ENCODE measurements at places on chromosomes 3 and 15.

DNA sequence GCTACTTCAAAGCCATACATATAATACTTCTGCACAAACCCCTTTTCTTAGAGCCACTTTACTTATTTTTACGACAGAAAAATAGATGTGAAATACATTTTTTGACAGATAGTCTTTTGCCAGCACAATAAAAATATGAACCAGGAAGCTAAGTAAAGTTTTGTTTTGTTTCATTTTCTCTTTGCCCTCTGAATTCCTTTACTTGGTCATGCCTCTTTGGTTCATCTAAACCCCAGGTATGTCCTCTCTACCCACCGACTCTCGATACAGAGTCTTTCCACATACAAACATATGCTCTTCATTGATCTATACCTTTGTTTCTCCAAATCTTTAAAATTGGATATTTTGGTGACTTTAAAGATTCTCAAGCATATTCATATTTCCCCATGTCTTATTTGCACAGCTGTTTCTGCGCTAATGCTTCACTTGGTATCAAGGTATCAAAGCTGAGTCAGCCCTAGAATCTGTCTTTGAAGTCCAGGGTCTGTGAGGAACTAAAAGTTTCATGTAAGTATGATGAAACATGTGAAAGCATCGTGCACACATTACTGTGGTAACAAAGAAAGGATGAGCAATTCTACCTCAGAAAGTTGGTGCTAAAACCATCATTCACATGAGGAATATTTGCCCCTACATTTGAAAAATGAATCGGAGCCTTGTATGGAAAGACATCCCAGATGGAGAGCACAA is 845.4 kb downstream of the NAALADL2 start:
- DNase-seq, result no peak

DNA sequence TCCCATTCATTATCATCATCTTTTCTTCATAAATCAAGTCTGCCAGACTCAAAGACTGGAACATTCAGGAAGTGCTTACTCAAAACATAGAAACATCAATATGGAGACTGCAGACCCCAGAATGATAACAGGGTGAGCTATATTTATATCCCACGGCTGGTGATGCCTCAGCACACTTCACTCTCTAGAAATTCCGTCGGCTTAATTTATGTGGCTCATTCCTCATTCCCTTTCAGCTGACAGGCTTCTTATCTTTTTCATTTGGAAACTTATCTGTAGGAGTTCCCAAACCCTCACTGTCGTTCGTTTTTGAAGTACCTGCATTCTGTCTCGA is 45.5 kb downstream of the RFTN1 start:
- no peak for DNase-seq

- no peak for DNase-seq
Measured at GRCh38 chr15:52445954-52446353, 82.7 kb downstream of the MYO5A start.

DNA sequence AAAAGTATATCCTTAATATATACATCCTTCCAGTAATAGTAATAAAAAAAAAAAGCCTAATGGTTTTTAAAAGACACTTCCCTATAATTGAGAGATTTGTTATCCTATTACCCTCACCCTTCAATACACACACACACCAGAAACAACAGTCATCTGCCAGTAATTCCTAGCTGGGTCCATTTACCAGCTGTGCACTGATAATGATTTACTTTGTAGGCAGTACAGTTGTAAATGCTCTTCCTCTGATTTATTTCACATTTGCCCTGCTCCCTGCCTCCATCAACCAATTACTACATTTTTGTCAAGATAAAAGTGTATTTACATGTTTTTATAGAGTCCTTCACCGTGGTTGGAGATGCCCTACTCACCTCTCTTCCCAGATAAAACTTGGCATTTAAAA is 12.4 kb downstream of the TPM1 start:
- no peak for DNase-seq

DNA sequence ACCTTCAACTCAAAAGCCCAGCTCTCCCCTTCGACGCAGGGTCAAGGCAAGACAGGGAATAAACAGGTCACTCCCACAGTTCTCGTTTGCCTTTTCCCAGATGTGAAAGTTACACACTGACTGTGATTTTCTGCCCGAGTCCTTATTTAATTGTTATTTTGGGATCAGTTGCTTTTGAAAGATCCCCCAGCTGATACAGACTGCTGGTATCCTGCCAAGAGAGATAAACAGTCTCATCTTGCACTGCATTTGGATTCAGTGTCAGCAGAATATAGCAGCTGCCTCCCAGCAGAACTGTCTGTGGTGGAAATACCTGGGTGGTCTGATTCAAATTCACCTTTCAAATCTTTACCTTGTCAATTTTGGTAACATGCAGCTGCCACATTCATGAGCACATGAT is 56.0 kb upstream of the FAM3D start:
- no peak for DNase-seq

DNA sequence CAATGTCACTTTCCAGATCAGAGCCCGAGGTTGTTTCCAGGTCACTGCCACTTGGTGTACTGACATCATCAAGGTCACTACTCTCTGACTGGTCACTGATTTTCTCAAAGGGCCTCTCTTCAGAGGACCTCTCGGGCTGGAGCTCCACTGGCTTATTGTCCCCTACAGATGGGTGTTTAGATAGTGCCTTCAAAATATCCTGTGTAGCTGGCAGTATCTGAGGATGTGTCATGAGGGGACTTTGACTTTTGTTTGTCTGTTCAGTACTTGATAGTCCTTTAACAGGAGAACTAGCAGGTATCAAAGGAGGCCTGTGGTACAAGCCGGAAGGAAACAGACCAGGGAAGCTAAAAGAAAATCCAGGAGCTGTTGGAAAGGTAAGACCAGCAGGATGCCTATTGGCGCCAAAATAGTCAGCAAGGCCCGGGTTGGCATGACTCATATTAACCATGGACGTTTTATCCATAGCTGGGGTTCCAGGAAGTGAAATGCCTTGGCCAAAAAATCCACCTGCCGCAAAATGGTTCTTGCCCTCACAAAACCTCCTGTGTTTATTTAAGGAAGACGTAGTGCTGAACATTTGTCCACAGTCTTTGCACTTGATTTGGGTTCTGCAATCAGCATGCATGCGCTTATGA is 547.3 kb downstream of the MECOM start:
- DNase-seq, result no peak

DNA sequence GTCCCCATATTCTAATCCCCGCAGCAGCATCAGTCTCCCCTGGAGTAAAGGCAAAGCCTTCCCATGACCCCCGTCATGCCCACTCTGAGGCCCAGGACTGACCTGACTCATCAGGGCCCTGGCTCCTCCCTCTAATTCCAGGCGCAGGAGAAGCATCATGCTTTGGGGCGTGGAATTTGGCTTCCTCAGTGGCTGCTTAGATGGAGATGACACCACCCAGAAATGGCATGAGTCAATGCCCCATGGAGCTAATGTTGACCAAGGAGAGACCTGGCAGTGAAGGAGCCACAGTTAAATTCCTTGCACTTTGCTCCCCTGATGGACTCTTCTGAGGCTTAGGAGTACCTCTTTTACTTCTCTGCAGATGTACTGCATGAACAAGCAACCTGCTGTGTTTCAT is 204.2 kb upstream of the PROK2 start:
- DNase-seq, result no peak

GRCh38 chr3:8853081-8853480 is 83.7 kb upstream of the OXTR start:
- no peak for DNase-seq

- no peak for DNase-seq
Measured at GRCh38 chr3:188394623-188395022, 240.7 kb downstream of the LPP start.

DNA sequence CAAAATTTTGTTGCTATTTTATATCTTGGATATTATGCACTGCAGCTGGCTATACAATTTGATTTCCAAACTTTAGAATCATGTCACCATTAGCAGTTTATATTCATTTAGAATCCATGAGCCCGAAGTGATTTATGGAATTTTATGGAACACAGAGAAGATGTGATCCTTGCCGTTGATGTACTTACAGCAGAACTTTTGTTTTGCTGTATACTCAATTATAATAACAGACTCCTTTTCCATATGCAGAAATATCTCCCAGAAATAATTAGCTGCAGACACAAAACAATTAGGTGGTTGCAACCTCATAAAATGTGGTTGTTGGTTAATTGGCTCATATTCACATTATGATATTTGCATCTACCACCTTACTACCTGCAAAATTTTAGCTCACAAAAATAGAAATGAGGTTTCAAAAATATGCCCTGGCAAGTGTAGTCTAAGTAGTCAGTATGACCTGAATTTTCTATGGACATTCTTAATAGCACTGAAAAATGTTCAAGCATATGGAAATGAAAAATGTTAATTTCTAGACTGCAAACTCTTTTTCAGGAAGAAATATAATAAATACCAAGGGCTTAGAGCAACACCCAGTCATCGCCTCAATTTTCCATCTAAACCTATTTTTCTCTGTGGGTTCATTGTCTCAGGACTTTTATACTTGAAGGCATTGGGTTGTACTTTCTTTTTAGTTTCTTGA is 997.6 kb downstream of the MCTP2 start:
- DNase-seq, result no peak

- DNase-seq, result no peak
Measured at GRCh38 chr15:97026781-97027180, 696.3 kb downstream of the NR2F2 start.

DNA sequence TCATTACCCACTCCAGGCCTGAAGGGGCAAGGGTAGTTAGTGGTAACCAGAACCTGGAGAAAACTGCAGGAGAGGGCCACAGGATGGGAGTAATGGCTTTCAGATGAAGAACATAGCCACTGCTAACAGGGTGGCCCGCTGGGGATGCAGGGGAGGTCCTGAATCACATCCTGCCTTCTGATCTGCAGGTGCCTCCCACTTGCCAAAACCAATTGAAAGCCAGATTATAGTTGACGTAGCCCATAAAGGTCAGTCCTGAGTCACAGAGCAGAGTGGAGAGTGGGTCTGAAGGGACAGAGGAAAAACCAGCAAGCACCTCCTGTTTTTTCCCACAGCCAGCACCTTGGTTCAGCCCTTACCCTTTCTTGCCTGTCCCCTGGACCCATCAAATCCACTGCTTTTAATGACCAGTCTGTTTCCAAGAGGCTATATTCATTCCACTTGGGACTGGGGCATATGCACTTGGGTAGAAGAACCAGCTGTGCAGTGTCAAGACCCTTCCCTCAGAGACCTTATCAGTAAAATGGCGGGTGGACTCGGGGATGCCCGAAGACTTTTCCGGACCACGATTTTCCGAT is 646 bp upstream of the SLC35G2 start:
- no peak for DNase-seq

- no peak for DNase-seq
Measured at GRCh38 chr15:78625606-78626280, 4.9 kb upstream of the CHRNA3 start.

DNA sequence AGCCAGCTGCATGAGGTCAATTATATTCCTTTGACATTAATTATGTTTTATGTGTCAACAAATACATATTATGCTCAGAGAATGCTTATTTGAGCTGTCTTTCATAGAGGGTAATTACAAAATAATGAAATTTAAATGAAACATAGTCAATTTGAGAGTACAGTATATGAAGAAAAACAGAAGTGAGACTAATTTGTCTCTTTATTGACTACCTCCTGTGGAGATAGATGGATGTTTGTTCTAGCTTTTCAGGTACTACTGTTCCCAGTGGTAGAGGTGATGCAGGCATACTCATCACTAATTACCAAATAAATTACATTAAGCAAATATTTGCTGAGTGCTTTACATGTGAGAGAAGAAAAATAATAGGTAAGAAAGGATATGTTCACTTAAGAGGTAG is 1129.6 kb downstream of the OTOL1 start:
- DNase-seq, result no peak

DNA sequence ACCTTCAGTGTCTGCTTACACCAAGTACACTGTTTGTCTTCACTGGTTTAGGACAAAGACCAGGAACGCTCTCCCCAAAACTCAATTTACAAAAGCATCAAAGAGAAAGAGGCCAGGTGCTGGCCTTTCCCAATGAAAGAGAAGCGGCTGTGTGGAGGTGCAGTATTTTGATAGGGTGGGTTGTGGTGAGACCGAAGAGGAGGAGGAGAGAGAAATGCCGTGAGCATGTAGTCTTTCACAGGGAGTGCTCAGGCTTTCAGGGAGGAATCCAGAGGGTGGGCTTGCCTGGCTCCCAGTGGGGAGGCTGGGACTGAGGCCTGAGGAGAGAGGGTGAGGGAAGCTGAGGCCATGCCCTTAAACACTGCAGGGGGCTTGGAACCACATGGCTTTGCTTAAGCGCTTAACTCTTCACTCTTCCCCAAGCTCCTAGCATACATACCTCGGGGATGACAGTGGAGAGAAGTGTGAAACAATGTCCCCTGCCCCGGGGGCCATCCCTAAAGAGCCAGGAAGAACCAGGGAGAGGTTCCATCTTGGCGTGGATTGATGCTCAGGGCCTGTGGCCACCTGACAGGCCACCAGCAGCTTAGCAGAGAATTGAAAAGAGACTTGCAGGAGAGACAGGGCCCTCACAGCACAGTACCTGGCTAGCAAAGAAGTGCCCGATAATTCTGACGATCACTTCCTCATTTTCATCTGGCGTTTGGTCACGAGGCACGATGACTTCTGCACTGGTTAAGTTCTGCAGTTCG is 60.5 kb downstream of the SENP2 start:
- no peak for DNase-seq

DNA sequence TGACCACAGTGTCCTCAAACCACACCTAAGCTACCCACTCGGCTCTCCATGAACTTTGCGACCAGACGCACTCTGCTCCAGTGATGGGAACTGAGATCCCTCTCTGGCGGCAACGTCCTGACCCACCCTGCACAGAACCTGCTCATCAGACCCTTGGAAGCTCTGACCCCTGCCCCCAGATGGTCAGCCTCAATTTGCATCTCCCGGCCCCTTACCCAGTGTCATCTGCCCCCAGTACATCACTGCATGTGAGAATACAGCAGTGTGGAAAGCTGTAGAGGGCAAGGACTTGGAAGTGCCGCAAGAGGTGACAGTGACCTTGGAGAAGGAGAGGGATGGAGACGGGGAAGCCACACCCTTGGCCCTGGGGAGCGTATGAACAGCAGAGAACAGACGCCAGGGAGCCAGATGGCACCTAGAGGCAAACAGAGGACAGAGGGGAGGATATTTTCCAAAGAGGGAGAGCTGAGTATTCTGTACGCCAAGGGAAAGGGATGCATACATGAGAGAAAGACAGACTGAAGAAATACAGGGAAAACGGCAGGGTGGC is 192.0 kb downstream of the XXYLT1 start:
- no peak for DNase-seq

- DNase-seq, result no peak
Measured at GRCh38 chr3:194689493-194689944, 3.8 kb downstream of the FAM43A start.

All from activated naive CD4-positive, alpha-beta T cell (primary cell).